ENCODE measurements at places on chromosomes 1 and 21.

GRCh38 chr1:25541425-25541824 lies 2.0 kb upstream of the LDLRAP1 start:
- no peak for DNase-seq

GRCh38 chr1:170604889-170605288 lies 59.0 kb upstream of the PRRX1 start:
- no peak for DNase-seq

- peak; percentile 41 for DNase-seq
Observed at GRCh38 chr1:234858722-234859121, 248.7 kb upstream of the IRF2BP2 start.

DNA sequence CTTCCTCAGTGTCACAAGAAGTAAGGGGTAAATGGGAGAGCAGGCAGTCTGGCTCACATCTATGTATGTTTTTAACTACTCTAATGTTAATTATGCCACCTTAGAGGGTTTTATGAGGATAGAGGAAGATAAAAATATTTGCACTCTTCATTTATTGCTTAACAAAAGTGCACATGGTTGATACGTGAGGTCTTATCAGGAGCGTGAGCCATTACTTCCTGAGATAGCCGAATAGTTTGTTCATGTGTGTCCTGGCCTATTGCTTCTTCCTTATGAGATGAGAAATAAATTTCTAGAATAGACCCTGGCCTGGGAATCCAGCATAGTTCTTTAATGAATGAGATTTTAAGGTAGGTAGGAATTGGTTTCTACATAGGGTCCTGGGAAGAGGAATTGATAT lies 471.1 kb upstream of the B3GALT2 start:
- DNase-seq, result no peak

DNA sequence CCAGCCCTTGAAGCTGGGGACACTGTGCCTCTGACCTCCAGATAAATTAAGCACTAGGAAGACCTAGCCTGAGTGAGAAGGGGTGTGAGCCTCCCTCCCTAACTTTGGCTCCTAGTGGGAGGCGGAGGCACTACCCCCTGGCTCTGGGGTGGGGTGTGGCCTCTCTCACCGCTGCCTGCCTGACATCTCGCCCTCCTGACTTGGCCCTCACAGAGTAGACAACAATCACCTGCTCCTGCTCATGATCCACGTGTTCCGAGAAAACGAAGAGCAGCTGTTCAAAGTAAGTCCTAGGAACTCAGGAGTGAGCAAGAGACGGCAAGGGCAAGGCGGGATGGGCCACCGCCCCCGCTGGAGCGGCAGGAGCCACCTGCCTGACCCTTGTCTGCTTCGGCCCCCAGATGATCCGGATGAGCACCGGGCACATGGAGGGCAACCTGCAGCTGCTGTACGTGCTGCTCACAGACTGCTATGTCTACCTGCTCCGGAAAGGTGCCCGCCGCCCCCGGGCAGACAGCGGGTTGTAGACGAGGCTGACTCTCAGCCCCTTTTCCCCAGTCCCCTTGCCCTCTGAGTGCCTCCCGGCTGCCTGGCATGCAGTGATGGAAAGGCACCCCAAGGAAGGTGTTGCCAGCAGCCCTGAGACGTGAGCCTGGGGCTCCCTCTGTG lies 8.1 kb upstream of the SLC25A34 start:
- DNase-seq, result no peak

GRCh38 chr1:165215676-165216075 lies 140.8 kb downstream of the LMX1A start:
- DNase-seq, result no peak

- DNase-seq, result no peak
Observed at GRCh38 chr1:98965394-98965793, 39.3 kb downstream of the PLPPR5 start.

GRCh38 chr21:43304206-43304605 lies 122.7 kb downstream of the SIK1 start:
- no peak for DNase-seq

DNA sequence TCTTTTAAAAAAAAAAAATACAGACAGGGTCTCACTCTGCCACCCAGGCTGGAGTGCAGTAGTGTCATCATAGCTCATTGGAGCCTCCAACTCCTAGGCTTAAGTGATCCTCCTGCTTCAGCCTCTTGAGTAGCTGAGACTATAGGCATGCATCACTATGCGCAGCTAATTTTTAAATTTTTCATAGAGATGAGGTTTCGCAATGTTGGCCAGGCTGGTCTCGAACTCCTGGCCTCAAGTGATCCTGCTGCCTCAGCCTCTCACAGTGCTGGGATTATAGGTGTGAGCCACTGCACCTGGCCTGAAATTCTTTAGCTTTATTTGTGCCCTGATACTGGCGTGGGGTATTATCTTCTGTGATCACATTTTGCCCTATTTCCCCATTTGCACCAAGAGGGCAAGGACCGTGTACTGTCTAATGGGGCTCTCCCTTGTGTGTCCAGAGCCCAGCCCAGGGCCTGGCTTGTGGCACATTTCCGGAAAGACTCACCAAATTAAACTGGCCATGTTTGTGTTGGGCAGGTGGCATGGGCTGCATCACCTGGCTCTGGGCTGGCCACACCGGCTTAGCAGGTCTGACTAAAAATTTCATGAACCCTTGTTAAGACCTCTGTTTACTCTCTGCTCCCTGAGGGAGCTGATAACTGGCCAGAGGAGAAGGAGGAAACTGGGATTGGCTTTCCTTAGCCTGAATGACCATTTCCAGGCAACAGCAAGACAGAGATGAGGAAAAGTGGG lies 32.2 kb downstream of the TRIM62 start:
- DNase-seq, result peak; percentile 16

- DNase-seq, result no peak
Observed at GRCh38 chr1:96048572-96049212, 672.9 kb upstream of the PTBP2 start.

GRCh38 chr21:45491056-45491455 lies 51.2 kb downstream of the SLC19A1 start:
- DNase-seq, result no peak

DNA sequence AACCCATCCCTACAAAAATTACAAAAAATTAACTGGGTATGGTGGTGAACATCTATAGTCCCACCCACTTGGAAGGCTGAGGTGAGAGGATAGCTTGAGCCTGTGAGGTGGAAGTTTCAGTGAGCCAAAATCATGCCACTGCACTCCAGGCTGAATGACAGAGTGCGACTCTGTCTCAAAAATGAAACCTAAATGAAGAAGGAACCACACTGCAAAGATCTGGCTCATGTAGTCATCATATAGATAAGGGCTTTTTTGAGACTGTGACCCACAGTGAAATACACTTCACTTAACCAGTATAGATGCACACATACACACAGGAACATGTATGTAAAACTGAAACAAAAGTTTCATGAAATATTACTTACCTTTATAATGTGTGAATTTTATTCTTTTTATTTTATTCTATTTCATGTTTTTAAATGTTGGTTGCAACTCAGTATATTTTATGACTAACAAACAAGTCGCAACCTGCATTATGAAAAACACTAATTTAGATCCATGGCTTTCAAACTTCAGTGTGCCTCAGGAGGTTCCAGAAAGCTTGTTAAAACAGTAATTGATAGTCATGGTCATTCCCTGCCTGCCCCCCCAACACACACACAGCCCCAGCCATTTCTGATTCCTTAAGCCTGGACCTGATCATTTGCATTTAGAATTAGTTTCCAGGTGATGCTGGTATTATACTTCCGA lies 189.5 kb downstream of the PATJ start:
- no peak for DNase-seq

- DNase-seq, result no peak
Observed at GRCh38 chr1:94535095-94535494, 6.5 kb downstream of the F3 start.

DNA sequence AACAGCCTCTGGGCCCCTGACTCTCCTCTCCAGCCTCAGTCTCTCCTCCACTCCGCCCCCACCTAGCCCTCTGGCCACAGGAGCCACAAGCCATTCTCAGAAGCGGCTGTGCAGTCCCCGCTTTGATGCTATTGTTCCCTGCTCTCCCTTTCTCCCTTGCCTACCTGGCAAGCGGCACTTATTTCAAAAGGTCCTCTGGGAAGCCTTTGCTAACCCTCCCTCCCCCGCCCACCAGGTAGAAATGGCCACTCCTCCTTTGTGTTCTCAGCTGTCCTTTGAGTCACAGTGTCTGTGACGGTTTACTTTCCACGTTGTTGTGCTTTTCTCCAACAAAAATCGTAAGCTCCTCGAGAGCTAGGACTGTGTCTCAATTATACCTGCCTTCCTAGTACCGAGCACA lies 338.4 kb upstream of the PROX1 start:
- no peak for DNase-seq

- DNase-seq, result no peak
Observed at GRCh38 chr1:51922040-51922439, 43.5 kb upstream of the NRDC start.

DNA sequence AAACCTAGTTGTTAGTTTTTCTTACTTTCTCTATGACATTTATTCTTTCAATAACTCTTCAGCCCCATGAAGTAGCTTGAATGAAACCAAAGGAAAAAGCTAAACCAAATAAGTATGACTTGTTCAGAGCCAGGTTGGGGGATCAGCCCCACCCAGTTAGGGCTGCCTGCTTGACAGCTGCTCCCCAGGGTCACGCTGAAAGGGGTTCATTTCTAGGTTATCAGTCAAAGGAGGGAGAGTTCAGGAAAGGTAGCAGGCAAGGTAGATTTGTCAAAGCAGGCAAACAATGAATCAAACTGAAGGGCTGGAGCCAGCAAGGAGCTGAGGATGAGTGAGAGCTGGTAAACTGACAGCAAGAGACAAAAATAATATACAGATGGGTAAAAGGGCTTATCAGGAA lies 3.1 kb upstream of the S100A11 start:
- DNase-seq, result no peak

GRCh38 chr1:27634177-27634984 lies 604 bp downstream of the FGR start:
- peak; percentile 92 for DNase-seq

GRCh38 chr21:43321111-43321510 lies 105.8 kb downstream of the SIK1 start:
- no peak for DNase-seq

- DNase-seq, result no peak
Observed at GRCh38 chr1:224300346-224300745, 29.6 kb downstream of the NVL start.

Measured in natural killer cell treated with Interleukin-12 subunit alpha and Interleukin-12 subunit beta and Interleukin-15 and Interleukin-18, amount 100 ng/mL, for 72 hours (primary cell).